Right renal pelvis (tissue), 4 donors: ENCODE measurements at places on chromosomes 16 and 17. TPM values are rescaled to one million over a fixed set of nuclear protein-coding genes. Genes with fewer than 3 reads are reported as not detected.

Gene WNT9B
- 13.8 TPM for polyA plus RNA-seq

Gene NHLRC4
- polyA plus RNA-seq: 8.2 TPM

Gene CRHR1
- 0.36 TPM for polyA plus RNA-seq

Gene CACNA1H
- polyA plus RNA-seq: 18.5 TPM

Gene KRTAP1-1
- not detected for polyA plus RNA-seq

Gene ARHGAP44
- 7.8 TPM for polyA plus RNA-seq

Gene MYOCD
- polyA plus RNA-seq: 5.6 TPM

Gene TBX2
- 68.3 TPM for polyA plus RNA-seq

DNA sequence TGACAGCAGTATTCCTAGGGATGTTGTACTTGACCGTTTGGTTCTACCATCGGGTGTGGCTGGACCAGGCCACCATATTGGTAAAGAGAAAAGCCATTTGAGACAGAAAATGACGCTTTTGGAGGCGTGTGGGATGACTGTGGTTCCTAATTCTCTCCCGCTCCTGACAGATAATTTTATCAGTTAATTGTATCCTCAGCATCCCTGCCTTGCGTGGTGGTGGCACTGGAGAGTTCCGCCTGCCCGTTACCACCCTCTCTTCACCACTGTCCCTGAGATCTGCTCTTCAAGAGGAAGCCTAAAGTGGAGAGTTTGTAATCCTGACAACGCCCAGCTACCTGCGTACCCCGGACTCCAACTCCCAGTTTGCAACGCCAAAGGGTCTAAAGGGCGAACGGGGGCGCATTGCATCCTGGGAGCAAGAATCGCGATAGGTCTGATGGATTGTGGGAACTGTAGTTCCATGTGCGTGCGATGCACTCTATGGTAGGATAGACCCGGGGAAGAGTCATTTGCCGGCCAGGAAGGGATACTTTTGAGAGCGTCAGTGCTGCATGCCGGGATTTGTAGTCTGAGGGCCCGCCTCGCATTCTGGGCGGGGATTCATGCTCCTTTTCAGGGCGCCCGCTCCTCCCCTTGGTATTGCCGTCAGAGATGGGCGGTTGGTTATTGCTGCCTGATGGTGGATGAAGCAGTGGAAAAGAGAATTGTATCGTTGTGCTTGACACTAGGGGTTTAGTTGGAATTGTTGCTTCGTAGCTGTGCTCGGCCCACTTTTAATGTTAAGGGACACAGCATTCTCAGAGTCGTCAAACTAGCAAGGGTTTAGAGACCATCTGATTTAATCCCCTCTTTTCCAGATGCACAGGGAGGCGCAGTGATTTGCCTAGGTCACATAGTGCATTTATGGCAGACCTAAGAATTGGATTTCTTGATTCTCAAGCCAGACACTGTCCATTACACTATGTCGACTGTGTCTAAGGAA is 965 bp upstream of the PHF12 start:
- peak; percentile 93 for DNase-seq

GRCh38 chr16:60755907-60756306 is 1280.3 kb downstream of the CDH8 start:
- DNase-seq: no peak

DNA sequence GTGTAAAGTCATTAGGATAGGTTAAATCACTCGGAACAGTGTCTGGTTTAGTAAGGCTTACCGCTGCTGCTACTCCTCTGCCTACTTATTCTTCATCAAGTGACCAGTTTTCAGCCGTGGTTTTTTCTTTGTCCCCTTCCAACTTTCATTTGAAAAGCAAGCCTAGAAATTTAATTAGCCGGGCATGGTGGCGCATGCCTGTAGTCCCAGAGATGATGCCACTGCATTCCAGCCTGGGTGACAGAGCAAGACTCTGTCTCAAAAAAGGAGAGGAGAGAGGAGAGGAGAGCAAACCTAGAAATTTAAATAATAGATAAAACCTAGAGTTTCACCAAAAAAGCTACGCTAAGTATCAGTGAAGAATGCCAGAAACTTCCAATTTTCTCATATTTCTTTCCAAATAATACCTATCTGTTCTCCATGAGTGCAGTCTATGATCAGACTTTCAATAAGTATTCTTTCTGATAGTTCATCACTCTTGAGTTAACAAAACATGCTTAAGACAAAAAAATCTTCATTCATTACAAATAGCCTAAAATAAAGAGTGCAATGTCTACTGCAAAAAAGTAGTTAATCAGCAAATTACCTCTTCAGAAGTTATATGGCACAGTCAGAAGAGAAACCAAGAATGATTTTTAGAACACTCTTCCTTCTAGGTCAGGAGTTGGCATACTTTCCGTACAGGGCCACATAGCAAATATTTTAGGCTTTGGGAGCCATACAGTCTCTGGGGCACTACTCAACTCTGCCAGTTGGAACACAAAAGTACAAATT is 15.1 kb downstream of the ANKFY1 start:
- no peak for DNase-seq

GRCh38 chr16:16017812-16018211 is 68.4 kb downstream of the ABCC1 start:
- no peak for DNase-seq

- no peak for DNase-seq
Observed at GRCh38 chr16:1933097-1933661, 9.8 kb downstream of the MSRB1 start.

DNA sequence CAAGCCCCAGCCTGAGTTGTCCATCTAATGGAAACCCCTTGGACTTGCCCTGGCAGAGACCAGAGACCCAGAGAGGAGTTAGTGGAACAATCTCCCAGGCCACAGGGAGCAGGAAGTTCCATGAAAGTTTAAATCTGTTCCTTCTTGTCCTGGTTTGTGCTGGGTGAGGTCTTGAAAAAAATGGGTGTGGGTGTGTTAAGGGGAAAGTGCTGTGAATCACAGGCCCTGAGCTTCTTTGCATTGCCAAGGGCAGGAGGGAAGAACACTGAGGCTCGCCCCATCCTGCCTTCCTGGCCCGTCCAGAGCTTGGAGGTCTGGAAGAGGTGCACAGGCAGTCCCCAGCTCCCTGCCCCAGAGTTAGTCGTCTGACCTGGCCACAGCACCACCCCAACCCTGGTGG is 2.3 kb downstream of the ADORA2B start:
- DNase-seq: no peak

DNA sequence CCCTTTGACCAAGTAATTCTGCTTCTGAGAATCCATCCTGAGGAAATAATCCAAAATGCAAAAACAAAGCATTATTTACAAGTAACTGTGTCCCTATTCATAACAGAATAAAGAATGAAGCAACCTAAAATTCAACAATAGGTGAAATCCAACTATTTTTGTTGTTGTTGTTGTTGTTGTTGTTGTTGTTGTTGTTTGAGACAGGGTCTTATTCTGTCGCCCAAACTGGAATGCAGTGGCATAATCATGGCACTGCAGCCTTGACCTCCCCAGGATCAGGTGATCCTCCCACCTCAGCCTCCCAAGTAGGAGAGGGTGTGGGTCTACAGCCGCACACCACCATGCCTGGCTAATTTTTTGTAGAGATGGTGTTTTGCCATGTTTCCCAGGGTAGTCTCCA is 75.9 kb upstream of the MTMR4 start:
- no peak for DNase-seq

GRCh38 chr16:85364323-85365040 is 248.6 kb upstream of the GSE1 start:
- no peak for DNase-seq

DNA sequence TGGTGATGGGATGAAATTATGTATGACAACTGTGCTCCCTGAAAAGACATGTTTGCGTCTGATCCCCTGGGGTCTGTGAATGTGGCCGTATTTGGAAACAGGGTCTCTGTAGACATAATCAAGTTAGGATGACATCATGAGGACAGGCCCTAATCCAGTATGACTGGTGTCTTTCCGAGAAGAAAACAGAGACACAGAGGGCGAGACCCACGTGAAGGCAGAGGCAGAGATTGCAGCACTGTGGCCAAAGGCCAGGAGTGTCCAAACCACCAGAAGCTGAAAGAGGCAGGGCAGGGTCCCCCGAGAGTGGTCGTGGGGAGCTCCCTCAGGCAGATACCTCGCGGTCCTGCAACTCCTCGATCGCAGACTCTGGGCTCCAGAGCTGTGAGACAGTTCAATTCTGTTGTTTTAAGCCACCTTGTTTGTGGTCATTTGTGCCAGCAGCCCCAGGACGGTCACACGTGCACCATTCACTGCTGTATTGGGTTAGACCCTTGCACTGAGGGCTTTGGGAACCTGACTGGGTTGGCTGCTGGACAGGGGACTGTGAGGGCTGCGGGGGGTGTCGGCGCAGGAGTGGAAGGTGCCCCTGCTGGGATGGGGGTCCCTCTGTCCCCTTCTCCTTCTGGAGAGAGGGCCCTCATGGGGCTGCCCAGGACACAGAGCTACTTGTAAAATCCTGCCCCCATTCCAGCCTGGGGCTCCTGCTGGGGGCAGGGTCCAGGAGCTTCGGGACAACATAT is 27.7 kb downstream of the METRNL start:
- DNase-seq: no peak

- no peak for DNase-seq
Observed at GRCh38 chr16:16830401-16830800, 451.5 kb downstream of the NPIPA7 start.

DNA sequence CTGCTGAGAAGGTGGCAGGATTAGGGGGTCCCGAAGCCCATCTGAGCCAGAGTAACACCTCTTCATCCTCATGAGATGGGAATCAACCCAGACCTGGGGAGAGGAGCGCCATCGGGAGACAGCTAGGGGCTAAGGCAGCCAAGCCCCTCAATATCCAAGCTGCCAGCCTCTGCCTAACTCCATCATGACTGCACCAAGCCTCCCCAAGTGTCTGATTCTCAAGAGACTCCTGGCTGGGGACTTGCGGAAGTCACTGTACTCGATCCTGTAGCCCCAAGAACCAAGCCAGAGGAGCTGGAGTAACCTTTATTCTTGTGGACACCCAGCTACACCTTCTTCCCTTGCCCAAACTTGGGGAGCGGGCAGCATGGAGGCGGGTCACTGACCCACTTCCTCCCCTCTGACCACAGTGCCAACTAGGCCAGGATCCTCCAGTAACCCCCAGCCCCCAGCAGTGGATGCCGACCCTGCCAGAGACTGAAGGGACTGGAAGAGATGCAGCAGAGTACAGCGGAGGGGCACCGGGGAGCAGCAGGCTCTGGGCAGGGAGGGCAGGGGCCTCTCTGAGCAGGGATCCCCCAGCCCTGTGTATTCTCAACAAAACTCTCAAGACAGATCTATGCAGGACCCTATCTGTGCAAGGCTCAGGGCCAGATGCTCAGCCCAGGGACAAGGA is 13.3 kb downstream of the HDAC5 start:
- no peak for DNase-seq

DNA sequence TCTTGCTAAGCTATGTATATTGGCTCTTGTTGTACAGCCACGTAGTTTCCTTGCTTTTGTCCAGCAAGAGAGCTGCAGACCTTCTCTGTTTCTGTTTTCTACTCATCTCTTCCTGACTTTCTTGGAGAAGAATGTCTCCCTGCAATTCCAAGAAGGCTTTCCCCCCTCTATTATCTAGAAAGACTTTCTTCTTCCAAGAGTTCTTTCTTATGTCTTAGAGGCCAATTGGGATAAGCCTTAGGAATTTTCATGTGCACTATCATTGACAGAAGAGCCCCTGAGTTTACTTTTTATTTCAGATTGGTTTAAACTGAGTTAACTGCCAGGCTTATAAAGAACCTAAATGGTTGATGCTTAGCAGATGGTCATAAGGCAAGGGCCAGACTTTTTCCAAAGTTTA is 9.0 kb downstream of the CAPNS2 start:
- no peak for DNase-seq

DNA sequence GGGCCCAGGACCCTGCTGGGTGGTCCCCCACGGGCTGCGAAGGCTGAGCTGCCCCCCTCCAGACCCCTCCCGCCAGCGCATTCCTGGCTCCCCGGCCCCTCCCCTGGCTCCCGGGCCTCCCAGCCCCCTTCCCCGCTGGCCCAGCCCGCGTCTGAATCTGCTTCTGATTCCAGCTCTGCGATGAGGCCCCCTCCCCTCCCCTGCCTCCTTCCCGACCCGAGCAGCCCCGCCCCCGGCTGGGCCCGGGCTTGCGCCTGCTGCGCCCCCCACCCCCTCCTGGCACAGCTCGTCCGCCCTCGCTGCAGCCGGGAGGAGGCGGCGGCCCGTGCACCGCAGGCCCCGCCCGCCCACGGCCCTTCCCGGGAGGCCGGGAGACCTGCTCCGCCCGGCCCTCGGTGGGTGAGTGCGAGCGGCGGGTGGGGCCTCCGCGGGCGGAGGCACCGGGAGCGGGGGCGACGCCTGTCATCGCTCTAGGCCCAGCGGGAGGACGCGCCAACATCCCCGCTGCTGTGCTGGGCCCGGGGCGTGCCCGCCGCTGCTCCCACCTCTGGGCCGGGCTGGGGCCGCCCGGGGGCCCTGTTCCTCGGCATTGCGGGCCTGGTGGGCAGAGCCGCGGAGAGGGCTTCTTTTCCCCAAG is at the start of gene NTN3:
Gene NTN3, plus strand, starts transcription at position 282 of the 637 bp plus-strand sequence. CDS start 405 bp downstream, outside the sequence.
- DNase-seq: no peak

DNA sequence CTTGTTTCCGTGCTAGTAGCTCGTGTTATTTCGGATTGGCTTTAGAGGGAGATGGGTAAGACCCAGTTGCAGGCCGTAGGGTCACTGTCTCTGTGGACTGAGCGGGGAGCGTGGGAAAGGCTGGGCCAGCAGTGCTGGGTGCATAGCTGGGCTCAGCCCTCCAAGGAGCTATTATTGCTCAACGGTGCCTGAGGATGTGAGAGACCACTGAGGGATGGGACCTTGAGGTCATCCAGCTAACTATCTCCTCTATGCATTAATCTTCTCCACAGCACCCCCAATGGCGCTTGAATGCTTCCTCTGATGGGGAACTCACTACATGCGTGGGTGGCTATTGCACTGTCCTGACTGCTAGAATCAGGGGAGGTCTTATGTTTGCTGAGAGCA is 126.1 kb upstream of the FOXF1 start:
- DNase-seq: no peak

GRCh38 chr16:27748868-27749546 is 199.1 kb downstream of the KATNIP start:
- DNase-seq: no peak

GRCh38 chr17:48497103-48497502 is 33.7 kb downstream of the HOXB1 start:
- DNase-seq: no peak

DNA sequence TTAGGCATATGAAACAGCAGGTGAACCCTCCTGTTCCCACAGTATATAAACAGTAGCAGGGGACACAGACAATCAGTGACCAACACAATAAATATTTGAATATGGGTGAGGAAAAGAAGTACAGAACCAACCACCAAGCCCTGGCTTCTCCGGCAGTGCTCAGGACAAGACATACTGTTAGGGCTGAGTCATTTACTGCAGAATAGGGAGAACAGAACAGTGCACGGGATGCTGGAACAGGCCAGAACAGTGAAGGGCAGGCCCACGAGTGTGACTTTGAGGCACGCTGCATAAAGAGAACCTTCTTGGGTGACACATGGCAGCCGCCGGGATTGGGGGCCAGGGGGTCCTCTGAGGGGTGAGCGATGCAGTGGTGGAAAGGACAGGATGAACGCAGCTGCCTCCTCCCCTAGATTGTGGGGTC is 160.4 kb downstream of the CMIP start:
- no peak for DNase-seq

- DNase-seq: no peak
Observed at GRCh38 chr17:67633751-67634211, 84.0 kb upstream of the NOL11 start.
